Stimulated activated CD4-positive, alpha-beta T cell treated with anti-CD3 and anti-CD28 coated beads, TNF-alpha, amount 100 ng/mL, for 24 hours (primary cell): ENCODE measurements at places on chromosomes 7 and 10.

DNA sequence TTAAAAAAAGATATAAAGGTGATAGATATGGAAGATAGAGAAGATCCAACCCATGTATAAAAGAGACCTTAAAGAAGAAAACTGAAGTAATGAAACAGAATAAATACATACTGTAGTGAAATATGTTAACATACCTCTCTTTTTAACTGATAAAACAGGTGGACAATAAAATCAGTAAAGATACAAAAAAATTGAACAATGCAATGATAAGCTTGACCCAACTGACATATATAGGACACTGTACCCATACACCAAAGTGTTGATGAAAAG, 17.4 kb upstream of the PRF1 start:
- DNase-seq = no peak

GRCh38 chr7:51160990-51161615, 155.5 kb downstream of the COBL start:
- peak; percentile 19 for DNase-seq

DNA sequence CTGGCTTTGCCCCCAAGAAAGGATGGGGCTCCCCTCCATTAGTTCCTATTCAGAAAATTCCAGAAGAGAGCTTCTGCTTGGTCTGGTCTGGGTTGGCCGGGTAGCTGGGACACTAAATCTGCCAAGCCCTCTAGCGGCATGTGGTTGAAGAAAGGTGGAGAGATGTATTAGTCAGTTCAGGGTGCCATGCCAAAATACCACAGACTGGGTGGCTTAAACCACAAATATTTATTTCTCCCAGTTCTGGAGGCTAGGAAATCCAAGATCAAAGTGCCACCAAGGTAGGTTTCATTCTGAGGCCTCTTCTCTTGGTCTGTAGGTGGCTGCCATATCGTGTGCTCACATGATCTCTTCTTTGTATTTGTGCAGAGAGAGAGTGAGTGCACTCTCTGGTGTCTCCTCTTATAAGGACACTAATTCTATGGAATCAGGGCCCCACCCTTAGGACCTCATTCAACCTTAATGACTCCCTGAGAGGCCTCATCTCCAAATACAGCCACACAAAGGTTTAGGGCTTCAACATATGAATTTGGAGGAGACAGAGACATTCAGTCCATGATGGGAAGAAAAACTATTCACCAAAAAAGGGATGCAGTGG, 38.7 kb upstream of the MTPAP start:
- DNase-seq = no peak

- no peak for DNase-seq
Observed at GRCh38 chr7:132435016-132435990, 141.0 kb downstream of the PLXNA4 start.

DNA sequence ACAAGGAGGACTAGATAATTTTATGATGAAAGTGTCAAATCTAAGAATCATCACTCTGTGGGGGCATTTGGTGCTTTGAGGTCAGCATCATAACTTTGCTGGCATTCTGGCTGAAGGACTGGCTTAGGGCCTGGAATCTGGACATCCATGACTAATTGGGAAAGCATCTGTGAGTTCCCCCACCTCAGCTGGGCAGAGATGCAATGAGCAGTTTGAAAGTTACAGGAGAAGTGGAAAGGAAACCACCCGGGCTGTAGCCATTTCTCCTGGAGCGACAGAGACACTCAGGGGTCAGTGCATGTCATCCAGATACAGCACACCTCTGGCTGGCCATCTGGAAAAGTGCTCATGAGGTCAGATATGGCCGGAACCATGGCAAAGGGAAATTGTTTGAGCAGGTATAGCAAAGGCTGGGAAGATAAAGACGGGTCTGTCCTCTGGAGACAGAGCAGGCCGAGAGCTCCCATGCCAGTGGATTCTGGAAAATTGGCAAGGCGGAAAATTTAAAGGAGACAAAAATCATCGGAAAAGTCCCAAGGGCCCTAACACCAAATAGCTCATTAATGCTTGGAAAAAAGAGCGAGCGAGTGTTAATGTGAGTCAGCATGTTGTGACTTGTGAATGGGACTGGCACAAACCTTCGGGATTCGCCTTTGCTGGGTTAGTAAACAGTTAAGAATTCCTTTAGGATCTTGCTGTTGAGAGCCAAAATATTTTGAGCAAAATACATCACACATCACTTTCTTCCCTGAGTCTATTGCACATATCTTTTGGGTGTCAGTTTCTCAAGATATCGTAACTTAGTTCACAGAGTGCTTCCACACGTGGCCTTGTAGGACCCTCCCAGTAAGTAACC, 188.4 kb upstream of the AGK start:
- DNase-seq = no peak

DNA sequence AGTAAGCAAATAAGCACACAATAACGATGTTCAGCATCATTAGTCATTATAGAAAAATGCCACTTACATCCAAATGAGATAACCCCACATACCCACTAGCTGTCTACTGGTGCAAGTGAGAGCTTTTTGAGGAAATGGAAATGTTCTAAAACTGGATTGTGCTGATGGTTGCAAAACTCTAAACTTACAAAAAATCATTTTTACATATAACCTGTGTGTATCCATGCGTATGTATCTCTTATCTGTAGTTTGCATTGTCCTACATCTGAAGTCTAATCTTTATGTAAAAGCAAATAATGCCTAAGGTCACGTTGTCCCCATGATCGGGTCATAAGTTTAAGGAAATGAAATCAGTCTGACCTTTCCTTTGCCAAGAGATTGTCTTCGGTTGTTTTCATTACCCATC, 81.6 kb upstream of the DNAJB6 start:
- DNase-seq = no peak

DNA sequence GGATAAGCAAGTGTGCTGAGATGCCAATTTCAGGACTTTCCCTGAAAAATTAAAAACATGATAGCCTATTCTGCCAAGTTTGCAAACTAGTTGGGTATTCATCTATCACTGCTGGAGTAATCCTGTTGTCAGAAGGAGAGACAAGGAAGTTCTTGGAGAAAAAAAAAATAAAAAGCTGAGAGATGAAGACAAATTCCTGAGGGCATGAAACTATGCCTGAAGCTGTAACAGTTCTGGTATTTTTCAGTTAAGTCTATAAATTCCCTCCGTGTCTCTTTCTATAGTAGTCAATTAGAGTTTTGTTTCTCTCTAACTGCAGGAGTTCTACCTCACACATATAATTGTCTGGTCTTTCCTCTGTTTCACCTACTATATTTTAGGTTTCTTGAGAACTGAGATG, 95.7 kb downstream of the DGKB start:
- no peak for DNase-seq

- DNase-seq = peak; percentile 40
Observed at GRCh38 chr10:101120884-101121653, 10.0 kb upstream of the TLX1 start.

DNA sequence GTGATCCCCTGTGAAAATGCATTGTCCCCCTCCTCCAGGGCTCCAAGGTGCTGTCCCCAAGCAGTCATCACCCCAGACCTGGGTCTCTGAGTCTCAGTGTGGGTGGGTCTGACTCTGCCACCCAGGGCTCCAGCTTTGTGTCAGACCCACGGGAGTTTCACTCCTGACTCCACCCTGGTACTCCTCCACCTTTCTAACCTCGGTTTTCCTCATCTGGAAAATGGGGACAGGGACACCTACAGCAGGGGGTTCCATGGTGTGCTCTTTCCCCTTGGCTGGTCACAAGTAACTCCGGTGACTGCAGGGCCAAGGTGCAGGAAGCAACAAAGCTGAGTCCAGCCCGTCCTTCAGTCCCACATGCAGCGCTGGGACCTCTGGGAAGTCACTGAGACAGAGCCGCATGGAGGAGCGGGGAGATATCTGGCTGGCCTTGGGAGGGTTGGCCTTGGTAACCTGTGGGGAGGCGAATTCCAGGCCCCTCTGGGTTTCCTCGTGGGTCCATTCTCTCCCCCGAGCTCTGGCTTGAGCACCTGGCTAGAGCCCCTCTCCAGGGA, 41.8 kb upstream of the RABGEF1 start:
- no peak for DNase-seq

GRCh38 chr10:26543567-26544306, 105.6 kb downstream of the APBB1IP start:
- DNase-seq = no peak

DNA sequence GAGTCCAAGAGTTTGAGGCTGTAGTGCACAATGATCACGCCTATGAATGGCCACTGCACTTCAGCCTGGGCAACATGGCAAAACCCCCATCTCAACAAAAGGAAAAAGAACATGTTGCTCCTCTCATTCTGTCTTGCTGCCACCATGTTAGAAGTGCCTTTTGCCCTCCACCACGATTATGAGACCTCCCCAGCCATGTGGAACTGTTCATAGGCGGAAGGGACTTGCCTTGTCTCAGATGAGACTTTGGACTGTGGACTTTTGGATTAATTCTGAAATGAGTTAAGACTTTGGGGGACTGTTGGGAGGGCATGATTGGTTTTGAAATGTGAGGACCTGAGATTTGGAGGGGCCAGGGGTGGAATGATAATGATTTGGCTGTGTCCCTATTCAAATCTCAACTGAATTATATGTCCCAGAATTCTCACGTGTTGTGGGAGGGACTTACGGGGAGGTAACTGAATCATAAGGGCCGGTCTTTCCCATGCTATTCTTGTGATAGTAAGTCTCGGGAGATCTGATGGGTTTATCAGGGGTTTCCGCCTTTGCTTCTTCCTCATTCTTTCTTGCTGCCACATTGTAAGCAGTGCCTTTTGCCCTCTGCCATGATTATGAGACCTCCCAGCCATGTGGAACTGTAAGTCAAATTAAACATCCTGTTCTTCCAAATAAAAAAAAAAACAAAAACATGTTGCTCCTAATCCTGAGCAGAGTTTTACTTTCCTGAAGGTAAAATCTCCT, 22.3 kb downstream of the DLG5 start:
- no peak for DNase-seq

DNA sequence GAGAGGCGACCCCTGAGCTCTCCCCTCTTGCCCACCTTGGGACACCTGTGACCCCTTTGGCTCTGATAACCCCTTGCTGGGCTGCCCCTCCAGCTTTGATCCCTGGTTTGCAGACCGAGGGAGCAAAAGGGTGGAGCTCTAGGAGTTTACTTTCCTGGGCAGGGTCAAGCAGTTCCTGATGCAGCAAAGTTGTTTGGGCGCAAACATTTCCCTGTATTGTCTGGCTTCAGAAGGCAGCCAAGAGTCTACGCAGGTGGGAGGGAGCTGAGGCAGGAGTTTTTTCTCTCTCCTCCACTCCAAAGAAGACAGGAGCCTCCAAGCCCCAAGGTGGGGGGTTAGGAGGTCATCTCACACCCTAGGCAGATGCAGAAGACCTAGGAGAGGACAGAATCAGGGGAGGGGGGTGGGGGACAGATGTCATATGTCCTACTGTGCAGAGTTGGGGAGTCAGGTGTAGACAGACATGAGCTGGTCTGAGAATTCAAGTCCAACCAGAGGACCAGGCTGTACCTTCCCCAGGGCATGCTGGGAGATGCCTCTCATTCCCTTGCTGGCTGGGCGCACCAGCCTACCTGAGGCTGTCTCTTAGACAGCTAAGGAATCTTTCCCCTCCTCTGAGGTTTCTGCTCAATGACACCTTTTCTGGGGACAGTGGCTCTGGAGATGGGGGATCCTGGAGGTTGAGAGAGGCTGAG, 20.5 kb downstream of the TMEM270 start:
- DNase-seq = no peak

DNA sequence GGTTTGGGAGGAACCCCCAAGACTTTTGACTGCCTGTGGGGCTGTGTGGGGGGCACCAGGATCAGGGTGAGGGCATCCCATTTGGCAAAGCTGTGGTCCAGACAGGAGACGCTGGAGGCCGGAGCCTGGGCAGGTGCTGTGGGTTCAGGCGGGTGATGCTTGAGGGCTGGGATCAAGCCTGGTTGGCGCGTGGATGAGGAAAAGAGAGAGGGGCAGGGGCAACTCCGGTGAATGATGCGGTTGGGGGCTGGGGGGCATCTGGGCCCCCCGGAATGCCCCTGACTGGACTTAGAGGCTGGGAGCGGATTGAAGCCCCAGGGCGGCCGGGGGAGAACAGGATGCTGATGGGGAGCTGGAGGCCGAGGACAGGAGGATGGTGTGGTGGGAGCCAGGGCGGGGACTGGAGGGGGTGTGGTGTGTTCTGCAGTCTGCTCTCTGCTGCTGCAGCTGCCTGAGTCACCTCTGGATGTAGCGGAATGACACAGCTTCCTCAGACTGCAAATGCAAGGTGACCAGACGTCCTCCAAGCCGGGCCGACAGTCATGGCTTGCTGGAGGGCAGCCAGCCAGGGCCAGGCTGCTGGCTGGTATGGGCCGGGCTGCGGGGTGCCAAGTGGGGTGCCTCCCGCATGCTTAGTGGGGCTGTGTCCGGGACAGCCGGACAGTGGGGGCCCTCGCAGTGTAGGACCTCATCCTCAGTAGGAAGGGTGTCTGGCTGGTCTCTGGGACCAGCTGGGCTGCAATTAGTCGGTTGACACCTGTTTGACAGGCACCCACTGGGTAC, 3.2 kb downstream of the MAFK start:
- peak; percentile 39 for DNase-seq

DNA sequence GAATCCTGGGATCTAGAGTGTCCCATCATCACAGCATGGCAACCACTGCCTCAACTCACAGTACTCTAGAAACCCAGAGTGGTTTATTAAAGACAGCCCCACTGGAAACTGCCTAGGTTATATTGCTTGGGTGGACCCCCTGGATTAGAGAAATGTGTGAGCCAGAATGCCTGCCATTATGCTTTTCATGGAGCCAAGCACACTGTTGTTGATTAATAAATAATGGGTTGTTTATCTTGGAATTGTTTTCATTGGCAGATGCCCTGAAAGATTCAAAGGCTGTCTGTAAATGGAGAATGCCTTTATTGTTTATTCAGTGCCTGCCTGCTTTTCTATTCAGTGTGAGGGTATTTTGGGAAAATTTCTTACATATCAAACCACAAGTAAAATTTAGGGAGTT, 52.1 kb downstream of the GNAI1 start:
- no peak for DNase-seq

DNA sequence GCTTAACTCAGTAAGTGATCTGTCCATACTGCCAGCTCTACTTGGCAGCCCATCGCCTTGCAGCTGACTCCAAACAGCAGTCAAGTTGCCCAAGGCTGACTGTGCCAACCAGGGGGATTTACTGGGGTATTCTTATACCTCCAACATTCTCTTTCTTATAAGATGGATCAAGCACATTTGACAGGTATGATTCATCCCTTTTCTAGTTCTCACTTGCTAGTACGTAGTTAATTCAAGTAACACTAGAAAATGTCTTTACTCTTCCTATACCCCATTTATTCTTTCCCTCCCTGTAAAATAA, 77.0 kb downstream of the SLC25A13 start:
- DNase-seq = no peak

DNA sequence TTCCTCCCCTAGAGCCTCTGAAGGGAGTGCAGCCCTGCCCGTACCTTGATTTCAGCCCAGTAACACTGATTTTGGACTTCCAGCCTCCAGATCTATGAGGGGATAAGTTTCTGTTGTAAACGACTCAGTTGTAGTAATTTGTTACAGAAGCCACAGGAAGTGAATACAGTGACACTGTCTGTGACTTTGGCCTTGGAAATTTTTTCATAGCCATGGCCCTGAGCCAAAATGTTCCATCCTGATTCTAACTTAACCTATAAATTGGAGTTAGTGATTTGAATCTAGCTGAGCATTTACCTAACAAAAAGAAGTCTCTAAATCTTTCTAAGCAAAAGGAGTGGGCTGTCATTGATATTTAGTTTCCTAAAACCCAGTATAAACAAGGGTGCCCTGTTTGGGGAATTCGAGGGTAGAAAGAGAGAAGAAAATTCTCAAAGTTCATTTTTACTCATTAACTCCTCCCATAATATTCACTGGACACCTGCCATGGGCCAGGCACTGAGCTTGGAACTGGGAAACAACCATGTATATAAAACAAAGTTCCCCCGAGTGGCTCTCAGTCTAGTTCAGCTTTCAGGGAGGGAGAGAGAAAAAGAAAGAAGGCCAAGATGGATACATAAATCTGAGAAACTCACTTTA, 162.3 kb downstream of the SKIDA1 start:
- DNase-seq = no peak
